ENCODE measurements at places on chromosomes 1 and 21. TPM values are rescaled to one million over a fixed set of nuclear protein-coding genes. Genes with fewer than 3 reads are reported as not detected.

The S100A8 gene
- not detected for total RNA-seq

The KRTAP10-12 gene
- not detected for total RNA-seq

The PODN gene
- total RNA-seq = not detected

The AGL gene
- 8.4 TPM for total RNA-seq

The KCNA2 gene
- not detected for total RNA-seq

The SYDE2 gene
- 2.7 TPM for total RNA-seq

The LCE2B gene
- total RNA-seq = not detected

The ARTN gene
- 4.4 TPM for total RNA-seq

The OR6N1 gene
- not detected for total RNA-seq

The RXFP4 gene
- not detected for total RNA-seq

The DCST1 gene
- total RNA-seq = not detected

The TAS1R1 gene
- total RNA-seq = not detected

The METTL18 gene
- total RNA-seq = 3.4 TPM

The TMOD4 gene
- total RNA-seq = not detected

The APH1A gene
- 153 TPM for total RNA-seq

The TAS1R2 gene
- total RNA-seq = not detected

The DNAI4 gene
- 4.3 TPM for total RNA-seq

The FAM177B gene
- not detected for total RNA-seq

The CFAP107 gene
- total RNA-seq = not detected

The RASAL2 gene
- 14.8 TPM for total RNA-seq

The SOX13 gene
- 12.6 TPM for total RNA-seq

The AGTRAP gene
- 105 TPM for total RNA-seq

The LHX8 gene
- total RNA-seq = 1.6 TPM

The SPRR5 gene
- total RNA-seq = not detected

The ERRFI1 gene
- 127 TPM for total RNA-seq

The SPRR3 gene
- total RNA-seq = not detected

The LRRC38 gene
- 0.15 TPM for total RNA-seq

The IKBKE gene
- 7.6 TPM for total RNA-seq

The HAO2 gene
- not detected for total RNA-seq

The KRTAP11-1 gene
- total RNA-seq = not detected

The NBPF4 gene
- not detected for total RNA-seq

The RTCA gene
- 45.5 TPM for total RNA-seq

The PCAT6 gene
- not detected for total RNA-seq

The FALEC gene
- not detected for total RNA-seq

The AIRE gene
- total RNA-seq = not detected

The GJA5 gene
- total RNA-seq = 2.6 TPM

The EFNA1 gene
- 15.1 TPM for total RNA-seq

The NBPF10 gene
- total RNA-seq = 1.4 TPM

The PLA2G5 gene
- total RNA-seq = 0.84 TPM

The LCE2C gene
- total RNA-seq = not detected

The CD1B gene
- total RNA-seq = not detected

All from M059J (cell line).